CD4-positive, CD25-positive, alpha-beta regulatory T cell (primary cell): ENCODE measurements at places on chromosomes 4 and X. TPM values are rescaled to one million over a fixed set of nuclear protein-coding genes. Genes with fewer than 3 reads are reported as not detected.

GRCh38 chrX:44088510-44089144 lies 115.4 kb upstream of the NDP start:
- no peak for DNase-seq

DNA sequence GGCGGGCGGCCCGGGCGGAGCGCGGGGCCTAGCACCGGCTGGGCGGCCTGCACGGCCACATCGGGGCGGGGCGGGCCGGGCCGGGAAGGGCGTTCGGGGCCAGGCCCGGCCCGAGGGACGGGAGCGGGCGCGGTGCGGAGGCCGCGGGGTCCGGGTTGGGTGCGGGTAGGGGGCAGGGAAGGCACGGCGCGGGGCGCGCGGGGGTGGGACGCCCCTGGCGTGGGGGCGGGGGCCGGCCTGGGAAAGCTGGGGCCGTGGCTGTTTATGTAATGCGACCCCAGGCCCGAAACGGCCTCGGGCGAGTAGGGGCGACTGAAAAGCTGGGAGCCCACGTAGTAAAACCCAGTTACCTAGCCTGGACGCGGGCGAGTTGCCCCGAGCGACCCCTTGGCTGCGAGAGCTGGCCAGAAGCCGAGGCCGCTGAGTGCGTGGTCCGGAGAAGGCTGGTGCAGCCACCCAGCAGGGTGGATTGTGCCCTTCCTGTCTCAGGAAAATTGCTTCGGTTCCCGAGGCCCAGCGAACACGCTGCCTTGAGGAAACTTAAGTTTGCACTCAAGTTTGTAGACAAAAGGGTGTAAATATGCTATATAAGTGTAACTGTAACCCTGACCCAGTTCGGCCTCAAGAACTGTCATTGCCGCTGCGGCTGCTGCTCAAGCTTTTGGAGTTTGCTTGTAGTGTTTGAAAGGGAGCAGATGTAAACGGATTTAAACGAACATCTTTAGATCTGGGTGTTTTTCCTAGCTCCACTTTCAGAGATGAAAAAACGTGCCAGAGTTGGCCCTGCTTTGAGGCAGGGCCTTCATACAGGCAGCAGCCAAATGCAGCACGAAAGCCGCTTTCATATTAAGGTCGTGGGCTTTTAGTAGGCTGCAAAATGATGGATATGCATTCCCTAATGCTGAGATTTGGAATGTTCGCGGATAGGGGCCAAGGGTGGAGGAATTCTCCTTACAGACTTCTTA lies 674 bp downstream of the SEC24B start:
- DNase-seq = peak; percentile 26

Gene RADX
- total RNA-seq = 12.4 TPM

Gene SMIM31
- total RNA-seq = not detected

DNA sequence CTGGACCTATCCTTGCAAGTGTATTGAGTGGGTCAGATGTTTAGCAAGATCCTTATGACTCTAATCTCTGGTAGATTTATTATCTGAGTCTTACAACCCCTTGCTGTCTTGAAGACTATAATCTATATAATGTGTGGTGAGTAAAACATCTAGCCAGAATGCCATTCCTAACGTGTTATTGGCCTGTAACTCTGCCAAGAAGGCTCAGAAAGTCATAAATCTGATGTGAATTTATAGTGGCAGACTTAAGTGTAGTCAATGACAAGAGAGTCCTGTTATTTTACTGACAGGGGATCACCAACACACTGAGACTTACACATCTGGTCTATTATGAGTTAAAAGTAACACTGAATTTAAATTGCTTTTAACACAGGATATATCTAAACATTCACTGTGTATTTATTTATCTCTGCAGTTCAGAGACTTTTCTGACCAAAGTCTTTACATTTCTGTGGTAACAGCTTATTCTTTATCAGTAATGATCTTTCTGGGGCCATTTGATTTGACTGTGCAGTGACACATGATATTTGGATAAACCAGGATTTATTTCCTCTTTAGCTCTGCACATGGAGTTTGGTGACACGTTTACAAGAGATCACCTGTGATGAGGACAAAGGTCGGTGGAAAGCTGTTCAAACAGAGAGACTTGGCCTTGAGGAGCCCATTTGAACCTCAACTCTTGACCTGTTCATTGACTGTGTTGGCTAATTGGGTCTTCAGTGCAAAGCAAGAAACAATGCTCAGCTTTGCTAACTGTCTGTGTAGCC lies 415.8 kb downstream of the STIM2 start:
- no peak for DNase-seq

DNA sequence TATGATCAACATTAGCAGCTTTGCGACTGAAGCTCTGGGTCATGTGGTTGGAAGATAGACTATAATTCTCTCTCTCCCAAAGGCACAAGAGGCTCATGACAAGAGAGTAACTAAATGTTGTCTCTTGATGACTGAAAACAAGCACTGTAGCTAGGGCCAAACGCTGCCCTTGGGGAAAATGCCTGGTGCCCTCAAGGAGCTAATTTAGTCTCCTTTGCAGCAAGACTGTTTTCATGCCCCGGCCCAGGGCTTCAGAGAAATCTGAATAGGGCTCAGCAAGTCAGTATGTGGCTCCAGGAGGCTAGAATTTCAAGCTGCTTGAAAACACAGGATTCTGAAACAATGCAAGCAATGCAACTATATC lies 411.9 kb downstream of the GPAT3 start:
- no peak for DNase-seq

GRCh38 chrX:23435108-23435507 lies 100.5 kb downstream of the PTCHD1 start:
- DNase-seq = no peak

- no peak for DNase-seq
Measured at GRCh38 chr4:26356081-26356501, 35.3 kb downstream of the RBPJ start.

GRCh38 chr4:32191961-32192360 lies 1471.8 kb downstream of the PCDH7 start:
- DNase-seq = no peak

GRCh38 chr4:88697141-88697540 lies 488 bp downstream of the NAP1L5 start:
- peak; percentile 3 for DNase-seq

Gene PLAC1
- not detected for total RNA-seq

DNA sequence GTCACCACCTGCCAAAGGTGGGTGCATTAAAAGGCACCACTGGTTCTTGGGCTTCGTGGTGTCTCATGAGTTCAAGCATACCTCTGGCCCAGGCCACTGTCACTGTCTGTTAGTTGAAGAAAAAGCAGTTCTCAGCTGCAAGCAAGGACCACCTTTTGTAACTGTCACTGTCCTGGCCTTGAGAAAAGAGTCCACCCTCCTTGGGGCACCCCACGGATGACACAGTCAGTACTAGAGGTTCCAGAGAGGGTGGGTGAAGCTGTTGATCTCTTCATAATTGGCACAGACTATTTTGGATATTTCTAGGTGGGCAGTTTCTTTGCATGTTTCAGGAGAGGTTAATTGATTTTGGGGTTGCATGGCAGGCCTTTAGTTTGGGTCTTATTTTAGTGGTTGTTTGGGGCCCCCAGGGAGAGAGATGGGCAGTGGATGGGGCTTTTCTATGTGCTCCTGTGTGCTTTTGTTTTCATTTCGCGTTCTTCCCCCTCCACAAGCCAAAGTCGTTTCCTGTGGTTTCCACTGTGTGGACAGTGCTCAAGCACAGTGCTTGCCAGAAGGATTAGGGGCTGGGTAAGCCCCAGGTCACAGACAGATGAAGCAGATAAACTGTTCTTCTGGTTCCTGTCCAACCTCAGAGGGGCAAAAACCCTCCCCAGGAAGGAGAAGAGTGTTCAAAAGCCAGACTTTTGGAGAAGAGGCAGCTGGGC lies 156.2 kb upstream of the PPP1R2C start:
- peak; percentile 81 for DNase-seq

Gene SULT1B1
- 4.4 TPM for total RNA-seq

Gene DRD5
- not detected for total RNA-seq

- no peak for DNase-seq
Measured at GRCh38 chr4:125826801-125827695, 512.3 kb downstream of the FAT4 start.

GRCh38 chr4:48445704-48446103 lies 37.4 kb upstream of the SLC10A4 start:
- no peak for DNase-seq

DNA sequence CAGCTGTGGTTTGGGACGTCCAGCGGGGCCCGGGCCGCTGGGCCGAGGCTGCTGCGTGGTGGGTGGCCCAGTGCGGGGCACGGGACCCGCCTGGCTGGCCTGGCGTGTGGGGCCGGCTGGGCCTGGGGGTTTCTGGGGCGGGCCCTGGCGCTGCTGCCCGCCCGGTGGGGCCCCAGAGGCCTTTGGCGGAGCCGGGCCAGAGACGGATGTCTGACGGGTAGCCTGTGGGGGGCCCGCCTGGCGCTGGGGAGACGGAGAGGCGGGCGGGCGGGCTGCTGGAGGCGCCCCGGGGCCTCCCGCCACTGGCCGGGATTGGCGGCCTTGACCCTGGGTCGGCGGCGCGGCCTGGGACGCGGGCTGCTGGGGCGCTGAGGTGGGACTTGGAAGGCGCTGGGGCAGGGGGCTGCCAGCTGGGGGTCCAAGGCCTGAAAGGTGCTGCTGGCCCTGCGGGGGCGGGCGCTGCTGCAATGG lies 8.1 kb upstream of the TIMP1 start:
- DNase-seq = no peak

DNA sequence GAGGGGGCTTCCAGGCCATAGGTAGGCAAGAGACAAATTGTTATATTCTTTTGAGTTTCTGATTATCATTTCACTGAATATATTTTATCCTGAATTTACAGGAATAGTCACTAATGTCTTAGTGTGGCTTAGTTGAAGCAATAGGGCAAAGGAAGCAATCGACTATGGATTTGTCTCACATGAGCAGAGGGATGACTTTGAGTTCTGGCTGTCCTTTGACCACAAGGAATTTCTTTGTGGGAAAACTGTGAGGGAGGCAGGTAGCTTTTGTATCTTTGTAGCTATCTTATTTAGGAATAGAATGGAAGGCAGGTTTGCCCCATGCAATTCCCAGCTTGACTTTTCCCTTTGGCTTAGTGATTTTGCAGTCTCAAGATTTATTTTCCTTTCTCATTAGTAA lies 207.3 kb upstream of the ANXA10 start:
- no peak for DNase-seq

- DNase-seq = no peak
Measured at GRCh38 chrX:21955403-21956189, 15.1 kb downstream of the SMS start.
